Kidney epithelial cell (primary cell): ENCODE measurements at places on chromosomes 5 and 9.

- DNase-seq = no peak
These were observed 38.0 kb downstream of the CDO1 start for GRCh38 chr5:115778417-115778816.

GRCh38 chr9:107869111-107869510, 379.5 kb upstream of the KLF4 start:
- DNase-seq = no peak

- DNase-seq = no peak
These were observed 26.0 kb upstream of the CEP72 start for GRCh38 chr5:585962-586628.

DNA sequence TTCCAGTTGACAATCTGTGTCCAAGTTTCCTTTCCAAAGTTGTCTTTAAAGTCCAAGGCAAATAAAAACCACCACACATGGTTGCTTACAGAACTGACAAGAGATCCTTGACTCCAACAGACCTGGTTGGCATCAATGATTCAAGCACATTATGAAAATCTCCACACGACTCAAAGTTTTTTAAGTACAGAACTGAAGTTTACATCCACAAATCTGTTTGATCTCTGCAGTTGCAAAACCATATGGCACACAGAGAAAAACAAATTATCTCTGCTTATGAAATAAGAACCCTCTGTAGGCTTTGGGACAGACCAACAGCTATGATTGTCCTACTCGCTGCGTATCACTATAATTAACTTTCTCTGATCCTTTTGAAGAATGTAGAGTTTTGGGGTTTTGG, 60.8 kb downstream of the MLLT3 start:
- DNase-seq = no peak

DNA sequence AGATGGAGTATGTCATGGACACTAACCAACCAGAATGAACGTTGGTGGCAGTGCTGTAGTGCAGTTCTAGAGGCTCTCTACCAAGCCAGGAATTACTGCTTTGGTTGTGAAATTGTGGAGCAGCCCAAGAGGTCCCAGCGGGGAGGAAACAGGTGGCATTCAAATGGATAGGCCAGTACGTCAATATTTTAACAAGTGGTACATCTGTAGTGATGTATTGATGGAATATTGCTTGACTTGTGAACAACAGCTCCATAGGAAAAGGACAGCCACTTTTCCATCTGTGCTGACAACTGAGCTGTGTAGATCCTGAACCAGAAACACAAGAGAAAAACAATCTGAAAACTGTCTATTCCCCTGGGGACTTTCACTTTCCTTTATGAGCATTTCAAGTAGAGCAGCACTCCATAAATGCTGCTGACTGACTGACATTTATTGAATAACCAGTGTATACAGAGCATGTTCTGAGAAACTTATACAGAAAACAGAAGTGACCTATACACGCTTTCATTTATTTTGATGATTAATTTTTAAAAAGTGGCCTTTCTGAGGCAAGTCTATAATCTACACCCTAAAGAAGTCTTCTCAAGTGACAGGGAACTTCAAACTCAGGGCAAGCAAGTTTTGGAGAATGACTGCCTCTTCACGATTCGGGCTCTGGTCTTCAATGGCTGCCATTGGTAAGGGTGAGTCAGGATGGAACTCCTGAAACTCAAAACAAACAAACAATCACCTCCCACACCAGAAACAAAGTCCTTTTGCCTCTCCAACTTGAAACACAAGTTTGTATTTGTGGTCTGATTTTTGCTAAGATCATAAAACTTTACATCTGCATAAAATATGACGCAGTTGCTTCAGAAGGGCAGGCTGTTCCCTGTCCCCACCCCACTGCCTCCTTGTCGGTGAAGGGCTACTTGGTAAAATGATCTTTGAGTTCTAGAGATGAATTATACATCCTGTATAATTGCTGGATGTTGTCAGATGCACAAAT, 362.4 kb downstream of the NDUFS4 start:
- no peak for DNase-seq

GRCh38 chr9:24413651-24414050, 132.0 kb downstream of the IZUMO3 start:
- no peak for DNase-seq

GRCh38 chr9:136648751-136649150, 14.0 kb upstream of the EGFL7 start:
- DNase-seq = no peak

GRCh38 chr9:76799473-76799872, 35.2 kb downstream of the PCA3 start:
- DNase-seq = no peak

- DNase-seq = no peak
These were observed 874.3 kb upstream of the DMAC1 start for GRCh38 chr9:8673830-8674229.

GRCh38 chr5:149317281-149318048, 27.8 kb upstream of the GRPEL2 start:
- no peak for DNase-seq

DNA sequence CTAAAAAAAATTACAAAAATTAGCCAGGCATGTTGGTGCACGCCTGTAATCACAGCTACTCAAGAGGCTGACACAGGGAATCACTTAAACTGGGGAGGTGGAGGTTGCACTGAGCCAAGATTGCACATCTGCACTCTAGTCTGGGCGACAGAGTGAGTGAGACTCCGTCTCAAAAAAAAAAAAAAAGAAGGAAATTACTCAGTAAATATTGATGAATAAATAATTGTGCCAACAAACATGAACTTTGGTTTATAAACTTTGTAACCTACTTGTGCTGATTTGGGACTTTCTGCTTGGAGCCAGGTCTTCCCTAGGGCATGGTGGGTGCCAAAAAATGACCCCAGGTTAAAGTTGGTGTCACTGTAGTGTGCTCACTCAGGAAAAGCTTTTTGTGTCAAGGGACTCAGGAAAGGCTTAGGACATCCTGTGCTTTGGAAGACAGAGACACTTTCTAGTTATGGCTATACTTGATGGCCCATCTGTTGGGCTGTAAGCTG, 19.0 kb downstream of the ABLIM3 start:
- DNase-seq = no peak

GRCh38 chr5:57718155-57718554, 235.5 kb upstream of the ACTBL2 start:
- peak; percentile 61 for DNase-seq

- no peak for DNase-seq
These were observed 115.4 kb downstream of the KIF4B start for GRCh38 chr5:155128786-155129512.

DNA sequence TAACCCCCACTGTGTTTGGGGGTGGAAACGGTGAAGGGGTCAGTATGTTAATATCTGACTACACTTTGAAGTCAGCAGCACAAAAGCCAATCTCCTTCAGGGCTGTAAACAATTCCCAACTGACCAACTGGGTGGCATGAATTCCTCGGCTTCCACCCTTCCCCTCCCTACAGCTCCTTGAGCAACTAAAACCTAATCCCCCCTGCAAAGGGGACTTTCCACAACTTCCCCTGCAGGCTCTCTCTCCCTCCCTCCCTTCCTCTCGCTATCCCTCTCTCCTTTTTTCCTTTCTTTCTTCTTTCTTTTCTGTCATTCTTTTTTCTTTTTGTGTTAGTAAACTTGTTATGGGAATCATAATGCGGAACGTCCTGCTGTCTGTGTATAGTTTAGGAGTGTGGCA, 65.1 kb upstream of the PTCH1 start:
- DNase-seq = no peak
